ENCODE measurements at places on chromosomes 3 and 15.

- no peak for DNase-seq
These were observed 188.2 kb downstream of the VPS13C start for GRCh38 chr15:61871926-61872522.

DNA sequence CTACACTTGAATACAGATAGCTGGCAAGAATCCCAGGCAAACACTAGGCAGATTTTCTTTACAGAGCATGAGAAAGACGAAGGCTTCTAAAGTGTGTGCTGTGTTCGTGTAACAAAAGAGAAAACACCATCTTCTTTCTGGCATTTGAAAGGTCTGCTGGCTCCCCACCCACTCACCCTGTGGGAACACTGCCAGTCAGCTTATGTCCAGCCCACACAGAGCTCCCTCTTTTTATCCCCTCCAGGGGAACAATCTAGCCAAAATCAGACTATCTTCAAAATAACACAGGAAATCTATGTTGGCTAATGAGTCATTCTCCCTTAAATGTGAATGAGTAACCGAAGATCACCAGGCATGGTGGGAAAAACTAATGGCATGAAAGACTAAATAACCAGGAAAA, 45.6 kb upstream of the PAQR5 start:
- no peak for DNase-seq

DNA sequence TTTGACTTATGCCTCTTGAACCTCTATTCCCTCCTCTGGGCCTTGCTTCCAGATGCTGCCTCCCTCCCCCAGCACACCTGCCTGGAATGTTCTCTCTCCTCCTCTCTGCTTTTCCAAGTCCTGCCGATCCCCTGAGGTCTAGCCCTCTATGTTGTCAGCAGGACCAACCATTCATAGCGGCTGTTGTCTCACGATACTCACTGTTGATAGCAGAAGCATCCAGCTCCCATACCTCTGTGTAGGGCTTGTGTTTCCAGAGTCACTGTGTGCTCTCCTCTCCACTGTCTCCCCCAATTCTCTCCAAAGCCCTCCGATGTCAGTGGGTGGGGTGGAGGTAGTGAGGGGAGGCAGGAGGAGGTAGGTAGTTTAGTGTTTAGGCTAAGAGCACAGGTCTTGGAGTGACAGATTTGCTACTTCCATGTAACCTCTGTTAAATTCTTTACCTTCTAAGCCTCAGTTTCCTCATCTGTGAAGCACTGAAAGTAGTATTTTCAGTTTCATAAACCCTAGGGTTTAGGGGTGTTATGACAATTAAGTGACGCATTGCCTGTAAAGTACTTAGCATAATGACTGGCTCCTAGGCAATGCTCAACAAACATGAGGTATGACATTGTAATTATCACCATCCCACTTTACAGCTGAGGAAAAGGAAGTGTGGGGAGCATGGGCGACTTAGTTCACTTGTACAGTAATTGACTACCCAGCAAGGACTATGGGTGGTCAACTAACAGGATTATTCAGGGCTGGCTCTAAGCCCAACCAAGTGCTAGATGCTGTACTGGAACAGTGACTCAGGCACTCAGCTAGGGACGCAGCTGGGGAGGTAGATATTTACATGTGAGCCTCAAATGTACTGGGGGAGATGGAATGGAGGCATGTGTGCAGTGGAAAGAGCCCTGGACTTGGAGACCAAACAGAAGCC, 122.8 kb downstream of the CACNA1D start:
- DNase-seq: no peak

- no peak for DNase-seq
These were observed 990.4 kb downstream of the GBE1 start for GRCh38 chr3:80771085-80771484.

DNA sequence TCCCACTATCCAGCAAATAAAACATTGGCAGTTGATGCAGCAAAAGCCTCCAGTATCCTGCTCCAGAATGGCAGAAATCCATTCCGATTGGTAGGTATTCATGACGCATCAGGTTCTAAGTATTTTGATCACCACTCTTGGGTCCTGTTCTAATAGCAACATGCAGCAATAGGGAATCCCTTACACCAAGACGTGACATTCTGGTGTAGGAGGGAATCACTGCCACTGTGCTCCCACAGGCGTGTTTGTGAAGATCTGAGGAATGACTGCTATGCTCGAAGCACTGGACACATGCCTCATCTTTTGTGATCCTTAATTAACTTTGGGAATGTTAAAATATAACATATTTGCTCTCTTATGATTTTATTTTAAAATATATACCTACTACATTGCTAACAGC, 552.9 kb downstream of the MECOM start:
- DNase-seq: no peak

DNA sequence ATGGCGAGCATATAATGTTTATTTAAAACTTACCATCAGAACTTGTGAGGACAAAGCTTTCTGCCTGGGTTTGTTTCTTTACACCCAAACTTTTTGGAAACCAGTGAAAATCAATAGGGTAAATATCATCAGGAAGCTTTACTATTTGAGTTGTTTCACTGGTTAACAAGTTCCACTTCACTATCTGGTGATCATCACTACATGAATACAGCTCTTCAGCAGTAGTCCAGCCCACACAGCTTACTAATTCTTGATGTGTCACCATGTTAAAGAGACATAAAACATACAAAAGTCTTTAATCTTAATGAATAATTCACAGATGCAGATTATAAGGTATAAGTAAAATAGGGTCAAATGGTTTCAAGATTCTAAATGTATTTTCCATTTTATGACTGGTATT, 17.6 kb downstream of the IFT80 start:
- DNase-seq: no peak

DNA sequence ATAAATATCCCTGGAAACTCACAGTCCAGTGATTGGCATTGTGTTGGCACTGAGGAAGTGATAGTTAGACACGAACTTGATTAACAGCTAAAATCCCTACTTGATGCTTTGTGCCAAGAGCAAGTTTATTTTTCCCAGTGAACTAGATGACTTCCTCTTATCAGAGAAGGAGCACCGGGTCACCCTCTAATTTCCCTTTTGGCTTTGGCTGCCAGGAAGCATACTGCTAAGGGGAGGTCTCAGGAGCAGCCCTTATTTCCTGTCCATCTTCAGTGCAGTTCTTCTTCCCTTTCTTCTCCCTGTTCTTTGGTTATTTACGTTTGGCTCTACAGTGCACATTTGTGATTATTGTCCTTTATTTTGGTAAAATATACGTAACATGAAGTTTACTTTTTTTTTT, 13.0 kb downstream of the FBLN2 start:
- no peak for DNase-seq

DNA sequence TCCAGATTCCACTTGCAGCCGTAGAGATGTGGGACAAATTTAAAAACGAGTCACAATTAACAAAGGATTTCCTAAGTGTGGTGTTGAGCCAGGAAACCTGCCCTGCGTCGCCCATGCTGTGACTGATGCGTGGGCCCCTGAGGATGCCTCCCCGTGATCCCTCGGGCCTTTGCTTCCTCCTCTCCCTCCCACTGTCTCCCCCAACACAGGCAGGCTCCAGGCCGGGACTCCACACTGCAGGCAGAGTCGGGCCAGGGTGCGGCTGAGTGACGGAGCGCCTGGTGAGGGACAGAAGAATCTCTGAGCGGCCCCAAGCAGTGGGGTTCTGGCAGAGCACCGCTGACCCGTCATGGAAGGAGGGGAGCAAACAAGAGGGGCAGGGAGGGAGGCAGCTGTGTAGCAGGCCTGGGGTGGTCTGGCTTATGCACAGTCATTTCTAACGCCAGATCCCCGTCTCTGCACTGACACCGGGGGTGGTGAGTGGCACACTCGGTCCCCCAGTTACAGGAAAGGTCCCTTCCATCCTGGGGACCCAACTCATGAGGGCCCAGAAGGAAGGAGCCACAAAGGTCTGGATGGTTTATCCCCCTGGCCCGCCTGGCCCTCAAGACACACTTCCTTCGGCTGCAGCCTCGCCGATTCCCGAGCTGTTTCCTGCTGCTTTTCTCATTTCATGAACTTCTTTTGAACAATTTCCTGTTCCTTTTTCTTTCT, 91.0 kb downstream of the XXYLT1 start:
- DNase-seq: no peak

DNA sequence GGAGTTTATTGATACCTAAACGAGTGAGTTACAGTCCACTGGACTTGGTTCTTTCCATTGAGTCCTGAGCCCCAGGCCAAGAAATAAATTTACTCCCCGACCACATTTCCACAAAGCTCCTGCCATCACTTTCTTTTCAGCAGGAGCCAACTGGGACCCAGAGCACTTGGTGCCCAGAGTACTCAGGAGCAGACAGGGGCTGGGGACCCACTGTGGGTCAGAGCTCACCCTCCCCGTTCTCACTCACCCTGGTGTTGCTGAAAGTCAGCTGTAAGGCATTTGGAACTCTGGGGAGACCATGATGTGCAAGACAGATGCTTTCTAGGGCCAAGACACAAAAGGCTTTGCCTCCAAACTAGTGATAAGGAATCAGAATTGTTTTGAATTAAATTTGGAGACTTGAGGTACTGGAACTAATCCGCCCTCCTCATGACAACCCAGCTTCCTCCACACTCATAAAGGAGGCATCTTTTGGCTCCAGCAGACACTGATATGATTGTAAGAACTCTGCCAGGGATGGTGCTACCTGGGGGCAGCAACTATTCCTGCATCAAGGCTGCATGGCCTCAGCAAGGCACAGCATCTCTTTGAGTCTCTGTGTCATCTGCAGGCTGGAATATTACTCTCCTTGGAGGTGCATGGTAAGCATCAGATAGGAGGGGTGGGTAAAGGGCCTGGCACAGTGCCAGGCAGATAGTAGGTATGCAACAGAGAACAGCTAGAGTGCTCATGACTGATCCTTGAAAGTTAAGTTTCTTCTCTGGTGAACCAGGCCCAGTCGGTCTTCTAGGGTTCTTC, 7.3 kb upstream of the CAMK1 start:
- DNase-seq: no peak

DNA sequence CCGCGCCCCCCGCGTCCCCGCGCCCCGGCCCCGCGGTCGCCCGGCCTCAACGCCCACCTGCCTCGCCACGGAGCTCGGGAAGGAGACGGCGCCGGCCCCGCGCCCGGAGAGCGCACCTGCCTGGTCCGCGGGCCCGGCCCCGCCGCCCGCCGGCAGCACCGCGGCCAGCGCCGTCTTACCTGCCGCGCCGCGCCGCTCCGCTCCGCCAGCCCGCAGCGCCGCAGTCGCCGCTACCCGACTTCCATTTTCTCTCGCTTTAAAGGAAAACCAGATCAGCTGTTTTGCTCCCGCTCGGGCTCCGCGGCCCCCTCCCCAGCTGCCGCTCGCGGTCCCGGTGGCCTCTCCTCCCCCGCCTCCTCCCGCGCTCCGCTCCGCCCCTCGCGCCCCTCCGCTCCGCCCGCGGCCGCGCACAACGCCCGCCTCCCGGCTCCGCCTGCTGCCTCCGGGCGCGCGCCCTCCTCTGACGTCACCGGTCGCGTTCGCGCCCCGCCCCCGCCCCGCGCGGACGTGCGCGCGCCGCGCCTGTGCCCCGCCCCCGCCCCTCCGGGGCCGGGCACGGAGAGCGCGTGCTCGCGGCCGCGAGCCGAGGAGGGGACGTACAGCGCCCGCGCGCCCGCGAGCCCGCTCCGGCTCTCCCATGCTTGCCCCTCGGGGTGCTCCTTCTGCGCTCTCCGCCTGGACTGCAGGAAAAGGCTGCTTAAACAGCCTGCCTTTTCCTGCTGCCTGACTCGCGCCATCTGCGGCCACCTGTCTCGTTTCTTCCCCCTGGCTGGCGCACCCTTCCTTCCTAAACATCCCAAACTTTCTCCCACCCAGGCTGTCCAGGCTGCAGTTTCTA, 159.8 kb upstream of the CHRNA7 start:
- DNase-seq: peak; percentile 57

DNA sequence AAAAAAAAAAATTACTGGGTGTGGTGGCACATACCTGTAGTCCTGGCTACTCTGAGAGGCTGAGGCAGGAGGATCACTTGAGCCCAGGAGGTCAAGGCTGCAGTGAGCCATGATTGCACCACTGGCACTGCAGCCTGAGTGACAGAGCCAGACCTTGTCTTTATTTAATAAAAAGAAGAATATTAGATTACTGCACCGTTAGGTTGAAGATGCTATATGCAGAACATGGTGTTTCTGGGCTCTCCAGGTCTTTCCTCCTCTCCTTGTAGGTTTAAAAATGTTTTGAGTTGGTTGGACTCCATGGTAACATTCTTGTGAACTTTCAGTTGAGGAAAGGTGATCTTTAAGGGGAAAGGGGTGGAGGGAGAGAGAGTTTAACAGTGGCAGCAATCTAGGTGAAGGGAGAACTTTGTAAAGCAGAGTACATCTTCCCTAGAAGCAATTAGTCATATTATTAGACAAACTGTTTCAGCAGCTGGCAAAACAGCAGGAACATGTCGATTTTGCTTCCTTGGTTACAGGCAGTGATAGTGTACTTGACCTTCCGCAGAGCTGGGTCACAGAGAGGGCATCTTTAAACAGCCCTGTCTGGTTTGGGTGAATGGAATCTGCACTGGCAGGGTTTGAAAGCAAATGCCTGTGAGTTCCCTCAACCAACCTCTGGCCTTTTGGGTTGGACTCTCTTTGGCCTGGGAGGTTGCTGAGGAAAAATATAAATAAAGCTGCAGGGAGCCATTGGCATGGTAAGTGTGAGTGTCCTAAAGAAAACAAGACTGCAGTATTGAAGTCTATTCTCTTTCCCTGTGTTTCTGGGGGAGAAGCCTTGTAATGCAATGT, 42.8 kb downstream of the NR2C2 start:
- no peak for DNase-seq

GRCh38 chr15:48609486-48609885, 36.0 kb downstream of the FBN1 start:
- no peak for DNase-seq

DNA sequence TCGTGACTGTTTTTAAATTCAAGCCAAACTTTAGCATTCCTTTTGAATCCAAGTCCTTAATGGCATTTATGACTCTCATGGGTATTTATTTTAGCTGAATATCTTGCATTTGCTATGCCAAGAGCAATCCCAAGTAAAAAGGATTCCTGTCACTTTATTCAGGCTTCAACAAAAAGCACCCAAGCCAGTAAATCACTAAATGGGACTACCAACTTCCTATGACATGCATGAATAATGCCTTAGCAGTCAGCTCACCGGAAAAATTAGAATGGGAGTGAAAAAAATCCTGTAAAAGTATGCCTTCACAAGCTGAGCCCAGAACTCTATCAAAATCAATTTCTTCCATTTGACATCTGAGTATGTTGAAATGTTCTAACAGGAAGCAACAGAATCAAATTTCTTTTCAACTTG, 1297.9 kb downstream of the ROBO2 start:
- DNase-seq: no peak

GRCh38 chr15:85754989-85755388, 39.7 kb downstream of the KLHL25 start:
- no peak for DNase-seq

GRCh38 chr3:74106925-74107324, 482.2 kb upstream of the PDZRN3 start:
- no peak for DNase-seq
